Memory B cell (primary cell): ENCODE measurements at places on chromosomes 4 and X.
A peak's percentile ranks its signal among the peaks of the same experiment; 100 is the strongest.

GRCh38 chrX:73903941-73904340 is 340.9 kb downstream of the CHIC1 start:
- H3K4me1 ChIP-seq, result no peaks in the 10 kb centered on the region
- no peak overlapping the region for H3K4me3 ChIP-seq
- no peaks in the 10 kb centered on the region for H3K27me3 ChIP-seq
- H3K36me3 ChIP-seq, result no peaks in the 10 kb centered on the region
- H3K27ac ChIP-seq, result no peak overlapping the region

DNA sequence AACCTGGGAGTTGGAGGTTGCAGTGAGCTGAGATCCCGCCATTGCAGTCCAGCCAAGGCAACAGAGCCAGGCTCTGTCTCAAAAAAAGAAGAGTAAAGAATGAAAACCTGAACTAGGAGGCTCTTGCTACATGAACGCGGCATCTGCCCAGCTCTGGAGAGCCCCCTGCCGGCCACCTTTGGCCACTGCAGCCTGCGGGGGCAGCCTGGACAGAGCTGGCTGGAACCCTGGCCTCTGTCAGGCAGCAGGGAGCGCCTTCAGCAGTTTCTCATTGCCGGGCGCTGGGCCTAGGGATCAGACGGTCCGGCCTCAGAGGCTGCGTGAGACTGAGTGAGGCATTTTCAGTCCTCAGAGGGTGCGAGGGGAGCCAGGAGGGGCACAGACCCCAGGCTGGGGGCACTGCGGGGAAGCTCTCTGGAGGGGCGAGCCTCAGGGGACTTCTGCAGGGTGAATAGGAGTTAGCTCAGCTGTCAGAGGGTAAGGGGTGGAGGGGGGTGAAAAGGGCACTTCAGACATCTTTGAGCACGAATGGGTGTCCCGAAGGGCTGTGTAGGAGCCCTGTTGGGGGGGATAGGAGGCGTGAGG is 17.5 kb downstream of the DOK7 start:
- peaks cover 27% of the 10 kb centered on the region for H3K4me1 ChIP-seq
- H3K36me3 ChIP-seq, result no peaks in the 10 kb centered on the region
- no peak overlapping the region for H3K4me3 ChIP-seq
- H3K27ac ChIP-seq, result peak overlapping the region; percentile 58

GRCh38 chr4:27490315-27490714 is 629.7 kb downstream of the STIM2 start:
- no peaks in the 10 kb centered on the region for H3K27me3 ChIP-seq
- no peak overlapping the region for H3K4me3 ChIP-seq
- no peak for DNase-seq
- H3K4me1 ChIP-seq, result no peaks in the 10 kb centered on the region

DNA sequence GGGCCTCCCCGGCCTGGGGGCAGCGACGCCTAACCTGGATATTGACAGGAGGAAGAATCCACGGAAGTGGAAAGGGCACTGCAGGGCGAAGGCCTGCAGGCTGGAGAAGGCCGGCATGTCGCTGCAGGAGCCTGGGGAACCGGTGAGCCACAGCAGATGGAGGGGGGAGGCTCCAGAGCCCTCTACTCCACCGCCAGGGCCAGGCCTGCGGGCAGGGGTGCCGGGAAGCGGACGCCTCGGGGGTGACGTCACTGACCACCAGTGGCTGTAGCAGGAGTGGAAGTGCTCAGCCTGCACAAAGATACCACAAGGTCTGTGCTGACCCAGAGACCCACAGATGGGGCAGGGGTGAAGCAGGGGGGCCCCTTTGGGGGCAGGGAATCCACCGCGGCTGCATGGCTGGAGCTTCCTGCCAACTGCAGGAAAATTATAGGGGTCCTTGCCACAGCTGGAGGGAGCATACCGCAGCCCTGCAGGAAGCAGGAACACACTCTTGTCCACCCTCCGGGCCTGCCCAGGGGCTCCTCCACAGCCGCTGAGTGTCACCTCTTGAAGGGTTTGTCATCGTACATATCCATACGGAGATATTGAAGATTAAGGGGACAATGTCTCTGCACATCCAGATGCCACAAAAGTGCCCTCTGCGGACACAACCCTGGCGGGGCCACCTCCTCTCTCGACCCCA is 7.6 kb upstream of the HTRA3 start:
- H3K27ac ChIP-seq, result no peak overlapping the region
- peaks cover 25% of the 10 kb centered on the region for H3K27me3 ChIP-seq
- no peak overlapping the region for H3K4me3 ChIP-seq
- H3K36me3 ChIP-seq, result no peaks in the 10 kb centered on the region
- H3K4me1 ChIP-seq, result peaks cover 3% of the 10 kb centered on the region

- no peak overlapping the region for H3K27ac ChIP-seq
- no peaks in the 10 kb centered on the region for H3K4me1 ChIP-seq
- no peaks in the 10 kb centered on the region for H3K27me3 ChIP-seq
- no peak for DNase-seq
- H3K36me3 ChIP-seq, result peaks cover 2% of the 10 kb centered on the region
- no peak overlapping the region for H3K4me3 ChIP-seq
These were observed 105.5 kb downstream of the TMEM164 start for GRCh38 chrX:110108381-110108821.

- no peaks in the 10 kb centered on the region for H3K4me1 ChIP-seq
- no peaks in the 10 kb centered on the region for H3K36me3 ChIP-seq
- H3K27ac ChIP-seq, result no peak overlapping the region
- H3K4me3 ChIP-seq, result no peak overlapping the region
These were observed 28.9 kb downstream of the FGF5 start for GRCh38 chr4:80295336-80295735.

DNA sequence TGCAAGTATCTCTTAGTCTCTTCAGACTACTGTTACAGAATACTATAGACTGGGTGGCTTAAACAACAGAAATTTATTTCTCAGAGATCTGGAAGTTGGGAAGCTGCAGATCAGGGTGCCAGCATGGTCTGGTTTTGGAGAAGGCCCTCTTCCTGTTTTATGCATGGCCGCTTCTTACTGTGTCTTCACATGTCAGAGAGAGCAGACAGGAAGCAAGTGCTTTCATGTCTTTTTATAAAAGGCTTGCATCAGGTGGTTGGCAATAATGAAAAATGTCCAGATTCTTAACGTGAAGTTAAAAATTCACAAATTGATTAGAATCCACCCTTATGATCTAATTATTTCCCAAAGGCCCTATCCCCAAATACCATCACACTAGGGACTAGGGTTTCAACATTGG is 284.9 kb downstream of the RPA4 start:
- H3K27ac ChIP-seq, result peak overlapping the region; percentile 55
- no peaks in the 10 kb centered on the region for H3K27me3 ChIP-seq
- DNase-seq, result no peak

GRCh38 chr4:78441756-78442155 is 109.8 kb upstream of the ANXA3 start:
- no peaks in the 10 kb centered on the region for H3K36me3 ChIP-seq
- no peak overlapping the region for H3K4me3 ChIP-seq

GRCh38 chrX:137032341-137032694 is 1.5 kb downstream of the GPR101 start:
- no peak overlapping the region for H3K27ac ChIP-seq
- H3K27me3 ChIP-seq, result peaks cover 14% of the 10 kb centered on the region
- peaks cover 5% of the 10 kb centered on the region for H3K4me1 ChIP-seq
- H3K4me3 ChIP-seq, result no peak overlapping the region

- no peaks in the 10 kb centered on the region for H3K36me3 ChIP-seq
- H3K27ac ChIP-seq, result no peak overlapping the region
- no peak for DNase-seq
- no peaks in the 10 kb centered on the region for H3K4me1 ChIP-seq
- H3K27me3 ChIP-seq, result peaks cover 8% of the 10 kb centered on the region
- H3K4me3 ChIP-seq, result no peak overlapping the region
These were observed 1.6 kb downstream of the NHS start for GRCh38 chrX:17376431-17377077.

DNA sequence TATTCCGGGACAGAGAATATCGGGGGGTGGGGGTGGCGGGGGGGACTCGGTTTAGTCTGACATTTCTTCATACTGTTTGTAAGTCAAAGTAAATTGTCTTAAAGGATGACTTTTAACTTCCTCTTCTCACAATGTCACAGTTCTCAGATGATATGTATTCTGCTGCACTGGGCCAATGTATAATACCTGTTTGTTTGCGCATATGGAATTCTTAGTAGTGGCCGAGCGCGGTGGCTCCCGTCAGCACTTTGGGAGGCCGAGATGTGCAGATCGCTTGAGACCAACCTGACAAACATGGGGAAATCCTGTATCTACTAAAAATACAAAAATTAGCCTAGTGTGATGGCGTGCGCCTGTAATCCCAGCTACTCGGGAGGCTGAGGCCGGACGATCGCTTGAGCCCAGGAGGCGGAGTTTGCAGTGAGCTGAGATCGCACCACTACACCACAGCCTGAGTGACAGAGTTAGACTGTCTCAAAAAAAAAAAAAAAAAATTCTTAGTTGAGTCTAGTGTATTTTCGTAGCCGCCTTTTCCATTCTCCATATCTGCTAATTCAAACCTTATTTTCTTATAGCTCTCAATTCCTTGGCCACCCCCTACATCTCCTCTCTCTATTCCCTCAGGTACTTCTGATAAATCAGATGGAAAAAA is 851 bp downstream of the POLR2B start:
- H3K27ac ChIP-seq, result peak overlapping the region; percentile 98
- peaks cover 9% of the 10 kb centered on the region for H3K36me3 ChIP-seq
- no peak for DNase-seq

DNA sequence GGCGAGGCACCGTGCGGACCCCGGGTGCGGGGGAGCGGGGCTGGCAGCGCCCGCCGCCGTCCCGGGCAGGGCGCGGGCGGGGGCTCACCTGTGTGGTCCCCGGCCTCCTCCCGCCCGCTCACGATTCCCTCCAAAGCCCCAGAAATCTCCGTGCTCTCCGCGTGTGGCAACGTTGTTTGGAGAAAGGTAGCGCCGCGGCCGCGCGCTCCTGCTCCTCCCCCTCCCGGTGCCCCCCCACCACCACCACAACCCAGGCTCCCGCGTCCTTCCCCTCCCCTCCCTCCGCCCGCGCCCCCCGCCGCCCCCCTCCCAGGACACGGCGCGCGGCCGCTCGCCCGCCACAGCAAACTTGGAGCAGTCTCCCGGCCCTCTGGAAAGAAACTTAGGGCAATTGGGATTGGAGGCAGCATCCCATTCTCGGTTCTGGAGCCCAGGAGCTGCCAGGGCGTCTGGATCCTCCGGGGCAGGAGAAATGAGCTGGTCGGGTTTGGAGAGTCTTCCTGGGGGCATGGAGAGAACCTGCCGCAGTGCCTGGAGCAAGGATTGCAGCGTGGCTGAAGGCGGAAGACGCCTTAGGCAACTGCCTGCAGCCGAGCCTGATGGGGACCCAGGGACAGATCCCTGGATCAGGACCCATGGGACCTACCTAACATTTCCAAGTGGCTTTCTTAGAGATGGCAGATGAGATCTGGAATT is 855 bp downstream of the KLF3 start:
- DNase-seq, result no peak
- H3K27ac ChIP-seq, result peak overlapping the region; percentile 75
- peaks cover 31% of the 10 kb centered on the region for H3K4me1 ChIP-seq
- H3K27me3 ChIP-seq, result no peaks in the 10 kb centered on the region
- H3K36me3 ChIP-seq, result no peaks in the 10 kb centered on the region

- H3K36me3 ChIP-seq, result no peaks in the 10 kb centered on the region
- H3K4me3 ChIP-seq, result no peak overlapping the region
- H3K4me1 ChIP-seq, result peaks cover 21% of the 10 kb centered on the region
- no peak overlapping the region for H3K27ac ChIP-seq
- no peak for DNase-seq
- H3K27me3 ChIP-seq, result no peaks in the 10 kb centered on the region
These were observed 77.8 kb upstream of the STIM2 start for GRCh38 chr4:26782830-26783202.

GRCh38 chr4:129146639-129147038 is 50.7 kb downstream of the C4orf33 start:
- H3K4me1 ChIP-seq, result no peaks in the 10 kb centered on the region
- no peak for DNase-seq
- H3K4me3 ChIP-seq, result no peak overlapping the region
- H3K27ac ChIP-seq, result no peak overlapping the region
- no peaks in the 10 kb centered on the region for H3K36me3 ChIP-seq
- peaks cover 6% of the 10 kb centered on the region for H3K27me3 ChIP-seq

- no peak overlapping the region for H3K27ac ChIP-seq
- no peaks in the 10 kb centered on the region for H3K4me1 ChIP-seq
- no peak for DNase-seq
- no peaks in the 10 kb centered on the region for H3K36me3 ChIP-seq
- H3K4me3 ChIP-seq, result no peak overlapping the region
- no peaks in the 10 kb centered on the region for H3K27me3 ChIP-seq
These were observed 12.0 kb upstream of the RTL9 start for GRCh38 chrX:110346681-110347080.

DNA sequence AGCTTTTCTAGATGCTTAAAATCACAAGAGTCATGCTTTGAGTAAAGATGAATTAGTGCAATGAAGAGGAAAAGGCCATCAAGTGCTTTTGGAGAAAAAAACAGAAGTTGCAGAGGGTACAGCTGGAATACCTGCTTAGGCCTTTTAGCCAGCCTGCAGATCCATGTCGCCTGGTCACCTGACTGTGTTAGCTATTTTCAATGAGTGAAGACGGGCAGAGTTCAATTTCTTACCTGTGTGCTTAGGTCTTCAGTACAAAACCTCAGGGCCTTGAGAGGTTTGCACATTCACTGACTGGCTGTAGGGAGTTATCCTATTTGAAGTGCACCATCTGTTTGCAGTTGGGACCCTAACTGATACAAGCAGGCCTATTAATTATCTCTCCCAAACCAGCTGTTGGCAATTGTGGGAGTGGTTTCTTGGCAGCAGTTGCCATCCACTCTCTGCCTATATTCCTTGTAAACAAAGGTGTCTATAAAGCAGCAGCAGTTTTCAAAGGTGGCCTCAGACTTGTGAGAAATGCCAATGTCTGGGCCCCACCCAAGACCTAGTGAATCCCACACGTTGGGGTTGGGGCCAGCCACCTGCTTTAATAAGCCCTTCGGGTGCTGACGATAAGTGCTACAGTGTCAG is 16.3 kb upstream of the FAT1 start:
- H3K4me1 ChIP-seq, result no peaks in the 10 kb centered on the region
- no peak for DNase-seq
- H3K36me3 ChIP-seq, result no peaks in the 10 kb centered on the region
- H3K27me3 ChIP-seq, result no peaks in the 10 kb centered on the region
- no peak overlapping the region for H3K27ac ChIP-seq
- H3K4me3 ChIP-seq, result no peak overlapping the region

DNA sequence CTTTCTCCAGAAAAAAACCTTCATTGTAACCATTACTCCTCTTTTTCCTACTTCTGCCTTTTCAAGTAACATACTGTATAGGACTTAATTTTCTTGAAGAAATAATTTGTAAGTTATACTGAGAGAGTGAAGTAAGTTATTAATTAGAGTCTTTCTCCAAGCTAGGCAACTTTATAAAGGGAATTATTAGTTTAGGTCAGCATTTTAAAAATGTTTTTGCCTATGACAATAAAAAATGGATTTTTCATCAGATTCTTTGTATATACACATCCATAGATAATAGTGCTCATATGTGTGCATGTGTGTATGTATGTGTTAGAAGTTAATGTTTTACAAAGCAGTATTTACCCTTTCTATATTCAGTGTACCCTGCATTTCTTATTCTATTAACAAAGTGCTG is 10.4 kb upstream of the NUDT6 start:
- H3K27me3 ChIP-seq, result no peaks in the 10 kb centered on the region
- H3K27ac ChIP-seq, result no peak overlapping the region
- no peaks in the 10 kb centered on the region for H3K4me1 ChIP-seq
- peaks cover 26% of the 10 kb centered on the region for H3K36me3 ChIP-seq
- no peak for DNase-seq
- H3K4me3 ChIP-seq, result no peak overlapping the region

- H3K27ac ChIP-seq, result no peak overlapping the region
- no peak overlapping the region for H3K4me3 ChIP-seq
- H3K27me3 ChIP-seq, result peaks cover 3% of the 10 kb centered on the region
- no peak for DNase-seq
- no peaks in the 10 kb centered on the region for H3K4me1 ChIP-seq
These were observed 342.3 kb downstream of the ZNF674 start for GRCh38 chrX:46202733-46203514.
